ENCODE measurements at places on chromosomes 3 and 15. TPM values are rescaled to one million over a fixed set of nuclear protein-coding genes. Genes with fewer than 3 reads are reported as not detected.

GABRB3 gene
- total RNA-seq = 141 TPM

SAMD7 gene
- not detected for total RNA-seq

CKMT1B gene
- 17.1 TPM for total RNA-seq

PLAAT1 gene
- total RNA-seq = 13.6 TPM

DNAH1 gene
- total RNA-seq = 2.5 TPM

LRRC34 gene
- 24.5 TPM for total RNA-seq

STRC gene
- 0.92 TPM for total RNA-seq

MYL3 gene
- total RNA-seq = 1.2 TPM

ISL2 gene
- not detected for total RNA-seq

CCNB2 gene
- total RNA-seq = 11.8 TPM

ITGB5 gene
- total RNA-seq = 55.4 TPM

RETNLB gene
- total RNA-seq = not detected

CGNL1 gene
- total RNA-seq = 11.3 TPM

GOLGA8A gene
- total RNA-seq = 40.8 TPM

PLD1 gene
- 7.2 TPM for total RNA-seq

ANKRD63 gene
- 2.3 TPM for total RNA-seq

CCDC54 gene
- not detected for total RNA-seq

ACOX2 gene
- total RNA-seq = 5.1 TPM

KPNA4 gene
- total RNA-seq = 40.1 TPM

ASB14 gene
- total RNA-seq = 0.69 TPM

SLC6A20 gene
- total RNA-seq = 5.1 TPM

LRRC31 gene
- total RNA-seq = not detected

TP63 gene
- 0.23 TPM for total RNA-seq

IL5RA gene
- 11.1 TPM for total RNA-seq

PDCD10 gene
- total RNA-seq = 79.1 TPM

DUOX1 gene
- under 0.01 TPM for total RNA-seq

DCUN1D1 gene
- total RNA-seq = 63.7 TPM

RFTN1 gene
- 27.0 TPM for total RNA-seq

TF gene
- 9.2 TPM for total RNA-seq

ZIC4 gene
- 38.1 TPM for total RNA-seq

PIERCE2 gene
- 6.7 TPM for total RNA-seq

SNRPA1 gene
- total RNA-seq = 16.6 TPM

GOLGA8H gene
- total RNA-seq = 2.1 TPM

PPP4R2 gene
- 94.3 TPM for total RNA-seq

ADAMTS17 gene
- total RNA-seq = 6.0 TPM

GRK7 gene
- total RNA-seq = not detected

ATP13A5 gene
- total RNA-seq = 0.92 TPM

CD200 gene
- total RNA-seq = 79.1 TPM

UBA3 gene
- 106 TPM for total RNA-seq

GABRA5 gene
- 103 TPM for total RNA-seq

ZNF148 gene
- total RNA-seq = 81.4 TPM

IL17RE gene
- 1.4 TPM for total RNA-seq

SLC24A5 gene
- total RNA-seq = 0.92 TPM

IQCH gene
- total RNA-seq = 7.8 TPM

CCNL1 gene
- 76.6 TPM for total RNA-seq

CFAP100 gene
- total RNA-seq = 6.5 TPM

C3orf22 gene
- total RNA-seq = not detected

NANOGP8 gene
- 0.69 TPM for total RNA-seq

FAM3D gene
- total RNA-seq = not detected

CLDN16 gene
- total RNA-seq = 0.46 TPM

MINDY4B gene
- not detected for total RNA-seq
